ENCODE measurements at places on chromosomes 12 and 14. TPM values are rescaled to one million over a fixed set of nuclear protein-coding genes. Genes with fewer than 3 reads are reported as not detected.
A peak's percentile ranks its signal among the peaks of the same experiment; 100 is the strongest.

The GZMH gene
- 1.2 TPM for total RNA-seq

The GCH1 gene
- total RNA-seq, result 20.4 TPM

The ANO4 gene
- not detected for total RNA-seq

The BBOF1 gene
- total RNA-seq, result 2.4 TPM

The OR4N2 gene
- not detected for total RNA-seq

DNA sequence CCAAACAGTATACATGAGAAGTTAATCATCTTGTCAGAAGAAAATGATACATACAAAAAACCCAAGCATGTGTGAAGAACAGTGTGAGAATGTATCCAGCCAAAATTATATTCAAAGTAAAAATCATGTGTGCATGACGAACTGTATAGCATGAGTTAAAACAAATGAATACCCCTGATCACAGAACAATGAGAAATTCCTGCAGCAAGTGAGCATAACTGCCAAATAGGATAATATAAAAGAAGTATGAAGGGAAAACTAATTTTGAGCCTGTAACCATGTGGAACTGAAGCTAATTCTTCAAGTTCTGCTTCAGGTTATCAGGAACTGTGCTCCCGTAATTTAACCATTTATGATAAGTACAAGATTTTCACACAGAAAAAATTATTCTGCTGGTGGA lies 56.5 kb upstream of the AMN1 start:
- no peaks in the 10 kb centered on the region for H3K36me3 ChIP-seq
- no peaks in the 10 kb centered on the region for H3K27me3 ChIP-seq
- H3K4me1 ChIP-seq, result peaks cover 5% of the 10 kb centered on the region
- no peak for DNase-seq
- H3K4me3 ChIP-seq, result no peak overlapping the region

DNA sequence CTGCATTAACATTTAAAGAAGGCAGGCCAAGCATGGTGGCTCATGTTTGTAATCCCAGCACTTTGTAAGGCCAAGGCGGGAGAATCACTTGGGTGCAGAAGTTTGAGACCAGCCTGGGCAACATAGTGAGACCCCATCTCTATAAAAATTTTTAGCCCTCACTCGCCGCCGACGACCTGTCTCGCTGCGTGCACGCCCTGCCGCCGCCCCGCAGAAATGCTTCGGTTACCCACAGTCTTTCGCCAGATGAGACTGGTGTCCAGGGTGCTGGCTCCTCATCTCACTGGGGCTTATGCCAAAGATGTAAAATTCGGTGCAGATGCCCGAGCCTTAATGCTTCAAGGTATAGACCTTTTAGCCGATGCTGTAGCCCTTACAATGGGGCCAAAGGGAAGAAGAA lies 10.8 kb upstream of the RBMS2 start:
- no peaks in the 10 kb centered on the region for H3K27me3 ChIP-seq
- H3K27ac ChIP-seq, result no peak overlapping the region
- no peaks in the 10 kb centered on the region for H3K4me1 ChIP-seq
- DNase-seq, result no peak
- no peaks in the 10 kb centered on the region for H3K36me3 ChIP-seq

GRCh38 chr14:101122237-101123141 lies 219.0 kb upstream of the RTL1 start:
- H3K36me3 ChIP-seq, result no peaks in the 10 kb centered on the region
- no peaks in the 10 kb centered on the region for H3K27me3 ChIP-seq
- H3K4me3 ChIP-seq, result no peak overlapping the region
- DNase-seq, result no peak

GRCh38 chr12:100745378-100746071 lies 49.1 kb upstream of the ANO4 start:
- no peak overlapping the region for H3K4me3 ChIP-seq
- H3K4me1 ChIP-seq, result no peaks in the 10 kb centered on the region
- no peaks in the 10 kb centered on the region for H3K27me3 ChIP-seq
- H3K27ac ChIP-seq, result no peak overlapping the region
- no peak for DNase-seq

- no peaks in the 10 kb centered on the region for H3K27me3 ChIP-seq
- H3K36me3 ChIP-seq, result no peaks in the 10 kb centered on the region
- H3K27ac ChIP-seq, result no peak overlapping the region
- no peaks in the 10 kb centered on the region for H3K4me1 ChIP-seq
Measured at GRCh38 chr12:52805000-52805399, 8.9 kb downstream of the KRT4 start.

GRCh38 chr14:104188727-104189400 lies 50.5 kb downstream of the KIF26A start:
- no peaks in the 10 kb centered on the region for H3K27me3 ChIP-seq
- no peak overlapping the region for H3K4me3 ChIP-seq
- H3K36me3 ChIP-seq, result no peaks in the 10 kb centered on the region

DNA sequence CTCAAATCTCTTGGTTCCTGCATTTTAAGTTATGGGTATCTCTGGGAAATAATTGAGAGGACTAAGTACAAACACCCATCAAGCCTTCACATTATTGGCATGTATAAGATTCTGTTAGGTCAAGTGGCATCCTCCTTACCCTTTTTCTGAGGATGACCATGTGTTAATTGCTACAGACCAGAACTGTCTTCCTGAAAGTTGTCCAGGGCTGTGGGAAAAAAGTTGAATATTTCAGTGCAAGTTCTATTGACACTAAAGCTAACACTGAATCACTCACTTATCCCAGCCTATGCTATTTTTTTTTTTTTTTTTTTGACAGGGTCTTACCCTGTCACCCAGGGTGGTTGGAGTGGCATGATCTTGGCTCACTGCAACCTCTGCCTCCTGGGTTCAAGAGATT lies 130.1 kb upstream of the HIF1A start:
- no peaks in the 10 kb centered on the region for H3K27me3 ChIP-seq
- H3K27ac ChIP-seq, result no peak overlapping the region
- no peaks in the 10 kb centered on the region for H3K36me3 ChIP-seq
- peaks cover 46% of the 10 kb centered on the region for H3K4me1 ChIP-seq
- H3K4me3 ChIP-seq, result no peak overlapping the region
- no peak for DNase-seq

GRCh38 chr14:93549595-93549994 lies 118.9 kb downstream of the UNC79 start:
- H3K27me3 ChIP-seq, result no peaks in the 10 kb centered on the region
- H3K4me1 ChIP-seq, result no peaks in the 10 kb centered on the region
- no peak overlapping the region for H3K4me3 ChIP-seq
- DNase-seq, result no peak
- H3K36me3 ChIP-seq, result no peaks in the 10 kb centered on the region

DNA sequence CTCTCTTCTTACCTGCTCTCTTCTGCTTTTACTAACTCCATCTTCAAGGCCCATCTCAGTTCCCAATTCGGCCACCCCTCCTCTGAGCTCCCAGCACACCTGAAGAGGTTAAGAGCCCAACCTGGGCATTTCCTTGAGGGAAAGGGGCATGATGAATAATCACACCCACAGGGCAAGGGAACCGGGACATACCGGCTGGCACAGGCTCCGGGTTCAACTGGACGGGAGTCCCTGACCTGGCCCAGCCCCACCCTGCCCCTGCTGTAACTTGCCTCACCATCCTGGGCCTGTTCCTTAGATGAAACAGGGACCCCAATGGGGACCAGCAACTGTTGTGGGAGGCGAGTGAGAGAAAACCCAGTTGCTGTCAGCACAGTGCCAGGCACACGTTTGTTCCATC lies 8.5 kb downstream of the CCDC85C start:
- DNase-seq, result no peak
- no peak overlapping the region for H3K27ac ChIP-seq
- H3K36me3 ChIP-seq, result no peaks in the 10 kb centered on the region
- no peaks in the 10 kb centered on the region for H3K27me3 ChIP-seq
- peaks cover 32% of the 10 kb centered on the region for H3K4me1 ChIP-seq

DNA sequence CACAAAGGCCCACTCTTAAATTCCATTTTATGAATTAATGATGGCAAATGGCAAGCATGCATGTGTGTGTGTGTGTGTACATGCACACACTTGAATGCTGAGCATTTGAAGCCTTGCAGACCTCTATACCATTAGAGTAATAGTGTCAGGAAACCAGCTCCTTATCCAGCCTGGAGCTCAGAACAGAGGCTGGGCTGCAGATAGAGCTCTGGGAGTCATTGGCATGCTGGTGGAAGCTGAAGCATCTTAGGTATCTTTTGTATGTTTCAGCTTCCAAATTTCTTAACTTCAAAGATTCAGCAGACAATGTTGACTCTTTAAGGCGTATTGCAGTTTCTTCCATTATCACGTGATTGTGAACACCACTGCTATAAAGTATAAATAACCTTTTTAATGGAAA lies 192.9 kb upstream of the ARHGAP5 start:
- no peaks in the 10 kb centered on the region for H3K4me1 ChIP-seq
- no peak overlapping the region for H3K4me3 ChIP-seq
- DNase-seq, result no peak
- H3K36me3 ChIP-seq, result no peaks in the 10 kb centered on the region
- H3K27me3 ChIP-seq, result no peaks in the 10 kb centered on the region

DNA sequence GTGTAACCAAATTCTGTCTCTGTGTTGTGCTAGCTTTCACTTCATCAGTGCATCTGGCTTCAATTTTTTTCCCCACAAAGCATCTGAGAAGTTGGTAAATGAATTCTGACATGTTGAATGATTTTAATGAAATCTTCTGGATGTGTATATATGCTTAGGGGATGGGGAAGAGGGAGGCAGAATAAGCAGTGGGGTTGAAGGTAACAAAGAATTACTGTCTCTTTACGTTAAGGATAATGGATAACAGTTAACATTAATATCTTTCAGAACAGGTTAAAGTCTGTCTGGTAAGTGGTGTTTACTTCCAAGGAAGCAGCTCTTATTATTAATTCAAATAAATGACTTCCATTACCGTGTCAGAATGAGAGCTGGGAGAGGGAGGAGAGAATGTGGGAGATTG lies 261.7 kb downstream of the ERC1 start:
- no peak for DNase-seq
- no peaks in the 10 kb centered on the region for H3K36me3 ChIP-seq
- H3K4me3 ChIP-seq, result no peak overlapping the region
- no peaks in the 10 kb centered on the region for H3K4me1 ChIP-seq
- H3K27me3 ChIP-seq, result no peaks in the 10 kb centered on the region
- H3K27ac ChIP-seq, result no peak overlapping the region

DNA sequence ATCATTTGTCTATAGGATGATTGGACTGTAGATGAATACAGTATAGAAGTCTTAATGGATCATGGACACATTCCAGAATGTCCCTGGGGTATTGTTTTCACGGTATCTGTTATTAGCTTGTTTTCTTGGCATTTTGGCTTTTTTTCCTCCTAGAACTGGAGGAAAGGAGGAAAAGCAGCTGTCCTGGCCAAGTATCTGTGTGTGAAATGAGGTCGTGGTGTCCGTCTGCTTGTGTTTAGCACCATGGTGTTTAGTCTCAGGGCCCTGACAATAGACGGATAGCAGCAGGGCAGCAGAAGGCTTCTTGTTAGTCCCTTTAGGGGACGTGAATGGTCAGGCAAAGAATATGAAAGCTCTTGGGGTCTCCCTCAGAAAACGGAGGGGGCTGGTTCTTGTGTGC lies 21.2 kb downstream of the FGF6 start:
- no peak overlapping the region for H3K4me3 ChIP-seq
- H3K4me1 ChIP-seq, result no peaks in the 10 kb centered on the region
- no peaks in the 10 kb centered on the region for H3K36me3 ChIP-seq

DNA sequence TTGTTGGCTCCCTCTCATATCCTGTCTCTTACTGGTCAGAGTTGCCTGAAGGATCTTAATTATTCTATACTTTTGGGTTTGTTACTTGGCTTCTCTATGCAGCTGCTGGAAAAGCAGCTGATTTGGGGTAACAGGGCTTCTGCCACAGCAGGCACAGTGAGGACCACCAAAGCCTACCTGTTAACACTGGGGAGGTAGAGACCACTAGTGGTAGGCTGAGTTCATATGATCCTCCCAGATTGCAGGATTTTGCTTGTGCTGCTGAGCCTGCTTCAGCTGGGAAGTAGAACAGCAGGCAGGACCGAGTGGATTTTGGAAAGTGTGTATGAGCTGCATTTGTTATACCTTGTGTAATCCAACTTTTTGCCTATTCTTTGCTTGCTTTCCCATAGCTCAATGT lies 34.1 kb downstream of the RCOR1 start:
- H3K4me3 ChIP-seq, result no peak overlapping the region
- no peaks in the 10 kb centered on the region for H3K27me3 ChIP-seq
- H3K27ac ChIP-seq, result no peak overlapping the region
- no peak for DNase-seq
- peaks cover 17% of the 10 kb centered on the region for H3K4me1 ChIP-seq
- no peaks in the 10 kb centered on the region for H3K36me3 ChIP-seq

GRCh38 chr14:83047059-83047830 lies 1513.6 kb upstream of the SEL1L start:
- H3K27me3 ChIP-seq, result no peaks in the 10 kb centered on the region
- no peaks in the 10 kb centered on the region for H3K36me3 ChIP-seq
- H3K27ac ChIP-seq, result no peak overlapping the region
- H3K4me1 ChIP-seq, result no peaks in the 10 kb centered on the region
- no peak overlapping the region for H3K4me3 ChIP-seq

DNA sequence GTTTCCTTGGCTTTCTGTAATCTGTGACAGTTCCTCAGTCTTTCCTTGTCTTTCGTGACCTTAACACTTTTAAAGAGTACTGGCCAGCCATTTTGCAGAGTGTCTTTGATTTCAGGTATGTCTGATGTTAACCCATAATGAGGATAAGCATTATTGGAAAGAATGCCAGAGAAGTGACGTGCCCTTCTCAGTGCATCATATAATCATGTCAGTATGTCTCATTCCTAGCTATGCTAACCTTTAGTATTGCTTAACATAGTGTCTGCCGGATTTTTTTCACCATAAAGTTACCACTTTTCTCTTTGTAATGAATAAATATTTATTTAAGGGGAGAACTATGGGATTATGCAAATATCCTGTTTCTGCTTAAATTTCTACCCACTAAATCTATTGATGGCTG lies 28.5 kb downstream of the RERG start:
- no peak for DNase-seq
- H3K4me1 ChIP-seq, result no peaks in the 10 kb centered on the region
- H3K27me3 ChIP-seq, result no peaks in the 10 kb centered on the region
- H3K27ac ChIP-seq, result no peak overlapping the region
- H3K36me3 ChIP-seq, result no peaks in the 10 kb centered on the region

DNA sequence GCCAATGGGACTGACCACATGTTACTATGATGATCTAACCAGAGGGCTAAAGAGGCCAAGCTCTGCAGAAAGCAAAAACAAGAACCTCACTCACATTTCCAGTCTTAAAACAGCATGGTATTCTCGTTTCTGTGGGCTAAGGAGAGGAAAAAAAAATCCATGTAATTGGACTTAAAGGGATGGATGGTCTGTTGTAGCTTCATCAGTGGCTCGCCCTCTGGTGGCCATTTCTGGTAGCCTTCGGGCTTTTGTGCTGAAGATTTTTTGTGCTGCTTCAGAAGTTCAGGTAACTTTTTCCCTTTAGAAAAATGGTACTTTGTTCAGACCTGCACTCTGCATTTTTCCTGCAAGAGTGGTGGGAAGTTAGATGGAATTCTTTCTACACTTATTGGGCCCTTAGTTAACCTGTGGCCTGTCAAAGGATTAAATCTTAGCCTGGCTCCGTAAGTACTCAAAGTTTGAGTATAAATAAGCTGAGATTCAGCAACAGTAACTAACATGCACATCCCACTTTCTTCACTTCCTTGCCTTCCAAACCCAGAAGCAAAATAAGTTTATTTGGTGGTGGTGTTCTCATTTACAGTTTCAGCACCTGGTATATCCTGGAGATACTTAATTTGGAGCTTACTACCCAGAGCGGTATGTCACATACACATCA lies 22.3 kb downstream of the DCAF4 start:
- H3K4me3 ChIP-seq, result no peak overlapping the region
- no peak overlapping the region for H3K27ac ChIP-seq
- DNase-seq, result peak; percentile 73
- no peaks in the 10 kb centered on the region for H3K4me1 ChIP-seq
- peaks cover 18% of the 10 kb centered on the region for H3K36me3 ChIP-seq

GRCh38 chr12:51752234-51752889 lies 96.2 kb downstream of the FIGNL2 start:
- H3K4me3 ChIP-seq, result no peak overlapping the region
- no peak for DNase-seq
- H3K27ac ChIP-seq, result no peak overlapping the region
- no peaks in the 10 kb centered on the region for H3K27me3 ChIP-seq
